Activated CD8-positive, alpha-beta memory T cell treated with anti-CD3 and anti-CD28 coated beads, Interleukin-2, amount 10 ng/mL, durations not matched to agents 7 days and 5 days (primary cell): ENCODE measurements at places on chromosomes 1 and 21. TPM values are rescaled to one million over a fixed set of nuclear protein-coding genes. Genes with fewer than 3 reads are reported as not detected.

OR2T2 gene
- not detected for total RNA-seq

ADAMTSL4 gene
- total RNA-seq, result 0.18 TPM

NUP133 gene
- 45.4 TPM for total RNA-seq

FASLG gene
- total RNA-seq, result 36.1 TPM

DMBX1 gene
- not detected for total RNA-seq

PLA2G2A gene
- not detected for total RNA-seq

KCNQ4 gene
- 0.44 TPM for total RNA-seq
